Amniotic stem cell (primary cell): ENCODE measurements at places on chromosomes 16 and 17.

GRCh38 chr16:28532940-28533647 is 5.7 kb downstream of the NUPR1 start:
- DNase-seq, result no peak

DNA sequence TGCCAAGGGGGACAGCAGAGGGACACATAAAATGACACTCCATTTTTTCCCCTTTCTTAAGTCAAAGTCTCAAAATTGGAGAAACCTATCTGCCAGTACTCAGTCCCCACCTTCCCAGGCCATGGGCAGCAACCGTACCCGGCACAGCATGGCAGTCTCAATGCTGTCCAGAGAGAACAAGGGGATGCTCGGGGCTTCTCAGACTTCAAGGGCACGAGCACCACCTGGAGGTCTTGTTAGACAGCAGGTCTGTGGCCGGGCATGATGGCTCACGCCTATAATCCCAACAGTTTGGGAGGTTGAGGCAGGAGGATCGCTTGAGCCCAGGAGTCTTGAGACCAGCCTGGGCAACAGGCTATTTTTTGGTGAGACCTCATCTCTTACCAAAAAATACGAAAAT is 3.2 kb downstream of the DNAH17 start:
- no peak for DNase-seq

- DNase-seq, result no peak
Observed at GRCh38 chr17:61770752-61771533, 92.4 kb downstream of the BRIP1 start.

DNA sequence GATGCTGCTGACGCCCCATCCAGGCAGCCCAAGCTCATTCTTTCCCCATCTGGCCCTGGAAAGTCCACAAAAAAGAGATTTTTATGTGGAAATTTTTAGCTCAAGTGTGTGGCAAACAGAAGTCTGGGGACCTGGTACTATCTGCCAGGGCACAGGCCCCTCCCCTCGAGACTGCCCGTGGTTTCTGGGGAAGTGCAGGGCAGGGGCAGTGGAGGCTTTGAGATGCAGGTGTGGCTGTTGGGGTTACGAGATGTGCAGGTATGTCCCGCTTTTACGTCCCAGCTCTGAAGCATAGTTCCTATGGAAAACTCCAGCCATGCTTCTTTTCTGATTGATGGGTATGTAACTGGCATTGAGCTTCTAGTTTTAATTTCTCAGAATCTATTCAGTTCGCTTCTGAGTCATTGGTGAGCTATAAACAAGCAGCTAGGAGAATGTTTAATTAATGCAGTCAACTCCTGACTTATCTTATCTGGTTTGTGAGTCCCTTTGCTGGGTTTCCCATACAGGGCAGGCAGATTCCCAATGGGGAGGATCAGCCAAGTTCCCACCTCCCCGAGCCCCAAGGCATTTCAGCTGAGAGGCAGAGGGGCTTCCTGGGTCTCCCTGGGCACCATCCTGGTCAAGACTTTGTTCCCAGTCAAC is 16.2 kb downstream of the TBX4 start:
- no peak for DNase-seq

GRCh38 chr16:21103941-21104860 is 46.4 kb downstream of the DNAH3 start:
- DNase-seq, result no peak

DNA sequence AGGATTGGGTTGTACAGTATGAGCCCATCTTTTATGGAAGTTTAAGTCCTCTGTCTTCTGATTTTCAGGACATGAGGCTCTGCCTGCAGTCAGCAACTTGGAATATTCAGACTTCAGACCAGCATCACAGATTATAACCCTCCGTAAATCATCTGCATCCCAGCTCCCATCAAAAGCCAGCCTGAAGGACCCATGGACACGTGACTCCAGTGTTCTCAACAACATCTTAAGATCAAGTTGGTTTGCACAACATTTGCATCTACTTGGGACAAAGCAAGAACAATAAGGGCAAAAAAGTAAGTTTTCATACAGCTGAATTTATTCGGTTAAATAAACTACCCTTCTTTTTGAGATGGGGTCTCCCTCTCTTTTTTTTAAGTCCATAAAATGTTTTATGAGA is 12.7 kb downstream of the TMC5 start:
- DNase-seq, result no peak

DNA sequence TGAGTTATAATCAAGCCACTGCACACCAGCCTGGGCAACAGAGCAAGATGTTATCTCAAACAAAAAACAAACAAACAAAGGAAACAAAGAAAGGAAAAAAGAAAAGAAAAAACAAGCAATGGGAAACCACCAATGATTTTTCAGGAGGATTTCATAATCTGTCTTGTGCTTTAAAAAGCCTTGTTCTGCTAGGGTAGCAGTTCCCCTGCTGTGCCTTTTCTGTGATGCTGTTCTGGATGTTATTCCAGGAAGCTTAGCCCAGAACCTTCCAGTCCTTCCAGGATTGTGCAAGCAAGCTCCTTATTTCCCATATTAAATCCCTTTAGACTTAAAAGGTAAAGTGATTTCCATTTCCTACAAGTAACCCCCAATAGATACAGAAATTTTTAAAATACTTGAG is 171.1 kb downstream of the ABCC12 start:
- DNase-seq, result no peak

- DNase-seq, result no peak
Observed at GRCh38 chr17:50630524-50631194, 4.0 kb upstream of the ABCC3 start.

DNA sequence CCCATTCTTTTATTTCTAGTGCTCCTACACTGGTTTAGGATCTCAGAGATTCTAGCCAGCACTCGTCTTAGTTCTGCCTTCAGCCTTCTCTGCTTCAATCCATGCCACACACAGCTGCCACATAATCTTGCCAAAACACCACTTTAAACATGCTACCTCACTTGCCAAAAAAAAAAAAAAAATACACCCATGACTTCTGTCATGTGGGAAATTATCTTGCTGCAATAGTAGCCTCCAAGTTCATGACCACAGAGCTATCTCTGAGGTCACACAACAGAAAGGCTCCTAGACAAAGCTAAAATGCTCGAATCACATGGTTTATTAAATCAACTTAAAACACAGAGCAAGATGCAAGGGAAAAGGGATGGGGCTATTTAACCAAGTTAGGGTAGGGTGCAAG is 18.1 kb downstream of the FZD2 start:
- no peak for DNase-seq

DNA sequence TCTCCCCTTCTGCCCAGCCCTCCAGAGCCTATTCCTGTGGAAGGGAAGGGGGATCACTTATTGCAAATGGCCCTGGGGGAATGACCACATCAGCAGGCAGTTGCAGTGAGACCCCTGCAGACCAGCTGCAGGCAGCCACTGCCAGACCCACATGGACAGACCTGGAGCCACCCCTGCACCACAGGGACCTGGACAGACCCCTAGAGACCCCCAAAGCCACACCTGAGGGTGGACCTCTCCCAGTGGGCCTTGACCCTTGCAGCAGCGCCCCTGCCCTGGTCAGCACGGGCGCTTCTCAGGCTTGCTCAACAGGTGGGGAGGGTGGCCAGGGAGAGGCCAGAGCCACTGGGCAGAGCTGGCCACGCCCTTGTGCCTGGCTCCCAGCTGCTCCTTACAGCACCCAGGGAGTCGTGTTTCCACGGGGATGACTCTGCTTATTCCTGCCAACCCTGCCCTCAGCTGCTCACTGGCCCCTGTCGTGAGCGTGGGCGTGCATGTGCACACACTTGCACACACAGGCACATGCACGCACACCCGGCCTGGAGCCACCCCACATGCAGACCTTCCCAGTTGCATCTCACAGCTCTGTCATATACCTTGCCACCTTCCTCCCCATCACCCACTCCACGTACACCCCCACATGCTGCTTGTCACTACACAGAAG is 1.3 kb upstream of the SCN4A start:
- no peak for DNase-seq

DNA sequence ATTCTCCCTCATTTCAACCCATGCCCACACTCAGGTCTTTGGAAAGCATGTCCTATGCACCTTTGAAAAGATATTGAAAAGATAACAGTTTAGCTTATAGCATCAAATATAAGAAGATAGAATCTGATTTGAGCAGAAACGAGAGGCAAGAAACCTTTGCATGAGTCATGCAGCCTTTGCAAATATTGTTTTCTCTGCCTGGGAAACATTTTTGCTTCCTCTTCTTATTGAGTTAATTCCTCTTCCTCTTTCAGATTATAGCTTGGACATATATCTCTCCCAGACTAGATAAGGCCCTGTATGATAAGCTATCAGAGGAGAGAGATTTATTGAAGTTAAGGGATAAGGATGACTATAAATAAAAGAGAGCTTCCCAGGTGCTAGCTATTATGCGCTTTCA is 46.1 kb upstream of the KCNJ2 start:
- no peak for DNase-seq

GRCh38 chr17:57357392-57357784 is 101.1 kb downstream of the MSI2 start:
- no peak for DNase-seq

DNA sequence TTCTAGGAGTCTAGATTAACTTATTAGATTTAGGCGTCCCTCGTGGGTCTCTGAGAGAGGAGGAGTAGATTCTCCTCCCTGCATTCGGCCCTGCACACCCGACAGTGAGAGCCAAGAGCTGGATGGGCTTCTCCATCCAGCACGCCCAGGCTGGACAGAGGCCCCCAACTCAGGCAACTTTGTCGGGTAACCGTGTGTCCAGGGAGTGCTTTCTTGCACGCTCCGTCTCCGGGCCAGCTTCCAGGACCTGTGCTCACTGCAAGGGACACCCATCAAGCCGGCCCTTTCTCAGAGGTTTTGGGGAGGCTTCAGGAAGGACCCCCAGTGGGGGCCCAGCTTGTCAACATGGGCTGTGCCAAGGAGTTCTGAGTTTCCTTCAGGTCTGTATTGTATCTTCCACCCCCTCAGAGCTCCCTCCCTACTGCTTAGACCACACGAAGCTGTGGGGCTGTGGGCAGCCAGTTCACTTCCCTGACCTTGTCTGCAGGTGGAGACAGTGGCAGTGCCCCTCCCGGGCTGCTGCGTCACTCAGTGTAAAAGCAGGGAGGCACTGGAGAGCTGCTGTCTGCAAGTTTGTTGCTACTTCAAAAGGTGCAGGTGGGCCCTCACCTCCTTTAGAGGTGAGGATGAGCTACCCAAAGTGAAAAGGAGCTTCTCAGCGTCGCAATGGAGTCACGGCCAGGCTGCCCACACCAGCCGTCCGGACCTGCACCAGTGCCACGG is 24.0 kb upstream of the C16orf78 start:
- DNase-seq, result no peak

GRCh38 chr16:25040543-25040942 is 25.4 kb upstream of the ARHGAP17 start:
- no peak for DNase-seq

GRCh38 chr17:7988750-7989178 is 13.7 kb upstream of the GUCY2D start:
- DNase-seq, result peak; percentile 69

DNA sequence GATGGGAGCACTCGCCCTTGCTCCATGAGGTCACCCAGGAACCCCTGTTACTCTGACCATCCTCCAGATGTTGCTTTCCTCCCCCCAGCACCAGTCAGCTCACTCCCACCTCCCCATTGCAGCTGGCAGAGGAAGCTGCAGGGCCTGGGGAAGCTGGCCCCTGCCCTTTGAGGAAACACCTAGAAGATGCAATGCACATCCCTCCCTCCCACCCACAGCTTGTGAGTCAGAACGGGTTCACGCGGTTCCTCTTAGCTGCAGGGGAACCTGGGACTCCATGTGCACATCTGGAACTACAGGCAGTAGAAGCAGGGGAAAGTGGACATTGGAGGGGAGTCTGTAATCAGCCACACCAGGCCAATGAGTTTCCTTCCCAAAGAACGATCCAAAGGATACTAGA is 96.9 kb downstream of the KATNIP start:
- DNase-seq, result no peak

- no peak for DNase-seq
Observed at GRCh38 chr16:31870809-31871208, 2.8 kb upstream of the ZNF267 start.

DNA sequence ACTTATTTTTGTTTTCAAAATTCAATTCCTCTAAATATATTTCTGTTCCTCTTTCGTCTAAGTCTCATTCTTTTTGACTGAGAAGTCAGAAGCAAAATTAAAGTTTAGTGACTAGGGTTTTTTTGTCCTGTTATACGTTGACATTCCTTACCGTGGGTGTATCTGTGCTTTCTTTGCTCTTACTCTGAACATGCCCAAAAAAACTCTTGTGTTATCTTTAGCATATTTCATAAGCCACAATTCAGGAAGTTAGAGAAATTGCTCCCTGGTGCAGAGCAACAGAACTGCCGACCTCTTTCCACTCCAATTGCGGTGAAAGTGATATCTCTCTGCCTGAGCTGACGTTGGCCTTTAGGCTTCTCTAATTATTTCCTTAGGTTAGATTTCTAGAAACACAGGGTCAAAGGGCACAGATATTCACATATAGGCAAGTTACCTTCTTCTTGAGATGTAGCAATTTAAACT is 65.7 kb downstream of the CENPV start:
- peak; percentile 56 for DNase-seq

DNA sequence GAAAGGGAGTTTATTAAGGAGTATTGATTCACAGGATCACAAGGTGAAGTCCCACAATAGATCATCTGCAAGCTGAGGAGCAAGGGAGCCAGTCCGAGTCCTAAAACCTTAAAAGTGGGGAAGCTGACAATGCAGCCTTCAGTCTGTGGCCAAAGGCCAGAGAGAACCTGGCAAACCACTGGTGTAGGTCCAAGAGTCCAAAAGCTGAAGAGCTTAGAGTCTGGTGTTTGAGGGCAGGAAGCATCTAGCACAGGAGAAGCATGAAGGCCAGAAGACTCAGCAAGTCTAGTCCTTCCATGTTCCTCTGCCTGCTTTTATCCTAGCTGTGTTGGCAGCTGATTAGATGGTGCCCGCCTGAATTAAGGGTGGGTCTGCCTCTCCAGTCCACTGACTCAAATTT is 193.0 kb downstream of the KIF2B start:
- no peak for DNase-seq

GRCh38 chr17:40179923-40180659 is 2.8 kb downstream of the RAPGEFL1 start:
- DNase-seq, result peak; percentile 25

DNA sequence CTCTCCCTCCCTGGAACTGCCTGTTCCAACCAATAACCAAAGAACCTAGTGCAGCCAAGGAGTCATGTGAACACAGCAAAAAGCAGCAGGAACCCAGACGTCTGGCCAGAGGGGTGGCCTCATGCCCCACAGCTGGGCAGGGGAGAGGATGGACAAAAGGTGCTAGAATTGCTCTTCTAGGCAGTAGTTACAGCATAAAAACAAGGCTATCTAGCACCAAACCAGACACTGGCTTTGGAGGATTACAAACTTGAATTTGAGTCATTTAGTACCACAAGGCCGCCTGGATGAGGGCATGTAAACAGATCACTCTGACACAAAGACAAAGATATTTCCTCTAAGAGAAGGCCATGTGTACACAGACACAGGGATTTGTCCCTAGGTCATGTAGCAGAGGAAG is 423.3 kb upstream of the MAF start:
- DNase-seq, result no peak

- DNase-seq, result no peak
Observed at GRCh38 chr17:21275047-21275578, 9.4 kb upstream of the MAP2K3 start.
